Smooth muscle cell of the coronary artery (primary cell): ENCODE measurements at places on chromosomes 3 and 15. TPM values are rescaled to one million over a fixed set of nuclear protein-coding genes. Genes with fewer than 3 reads are reported as not detected.

The LRRC3B gene
- total RNA-seq = not detected in 2 replicates

The CHRNA3 gene
- not detected in 2 replicates for total RNA-seq

The CHST13 gene
- total RNA-seq = 0.12 TPM in 1 of 2 replicates, not detected in the other

The SLC15A2 gene
- 0.15 and 1.3 TPM in 2 replicates for total RNA-seq

The GPR62 gene
- under 0.01 TPM in 1 of 2 replicates, not detected in the other for total RNA-seq

The CIB2 gene
- 1.4 and 3.2 TPM in 2 replicates for total RNA-seq

The SERINC4 gene
- not detected in 2 replicates for total RNA-seq

The RLBP1 gene
- total RNA-seq = not detected in 2 replicates

The MNS1 gene
- total RNA-seq = 0.47 and 0.98 TPM in 2 replicates

The FAM81A gene
- 0.35 TPM in 1 of 2 replicates, not detected in the other for total RNA-seq

The LXN gene
- total RNA-seq = 16.0 and 46.9 TPM in 2 replicates
